ENCODE measurements at places on chromosomes 2 and 18. TPM values are rescaled to one million over a fixed set of nuclear protein-coding genes. Genes with fewer than 3 reads are reported as not detected.
A peak's percentile ranks its signal among the peaks of the same experiment; 100 is the strongest.

DNA sequence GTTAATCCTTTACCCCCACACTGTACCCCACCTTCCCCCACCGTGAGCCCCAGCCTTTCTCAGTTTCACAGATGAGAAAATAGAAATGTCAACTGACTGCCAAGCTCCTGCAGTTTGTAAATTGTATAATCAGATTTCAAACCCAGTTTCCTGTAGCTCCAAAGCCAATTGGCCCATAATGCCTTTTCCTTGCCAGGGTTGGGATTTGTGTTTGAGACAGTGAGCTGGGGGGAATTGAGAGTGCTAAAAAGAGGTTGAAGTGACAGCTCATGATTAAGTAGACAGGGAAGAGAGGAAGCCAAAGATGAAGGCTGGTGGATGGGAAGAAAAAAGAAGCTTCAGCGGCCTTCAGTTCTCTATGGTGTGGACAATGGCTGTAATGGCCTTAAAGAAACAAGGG lies 10.7 kb downstream of the OSBPL6 start:
- no peak for DNase-seq

DNA sequence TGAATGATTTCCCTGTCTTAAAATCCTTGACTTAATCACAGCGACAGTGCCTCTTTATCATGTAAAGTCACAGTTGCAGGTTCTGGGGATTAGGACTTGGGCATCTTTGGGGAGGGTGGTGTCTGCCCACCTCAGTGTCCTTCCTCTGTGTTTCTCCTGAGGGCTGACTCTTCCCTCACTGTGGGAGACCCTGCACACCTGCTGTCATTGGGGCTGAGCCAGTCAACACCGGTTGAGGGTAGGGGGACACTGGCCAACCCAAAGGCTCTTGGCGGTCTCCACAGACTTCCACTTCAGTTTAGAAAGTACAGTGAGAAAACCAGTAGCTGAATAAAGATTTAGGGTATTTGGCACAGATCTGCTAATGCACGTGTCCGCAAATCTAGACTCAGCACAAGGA lies 36.9 kb downstream of the AGAP1 start:
- no peak for DNase-seq

Gene TMEM37
- total RNA-seq: not detected

Gene RAX
- not detected for total RNA-seq

Gene POTEJ
- not detected for total RNA-seq

Gene FRZB
- 0.98 TPM for total RNA-seq

GRCh38 chr2:197369228-197369932 lies 58.8 kb upstream of the ANKRD44 start:
- DNase-seq: peak; percentile 33

DNA sequence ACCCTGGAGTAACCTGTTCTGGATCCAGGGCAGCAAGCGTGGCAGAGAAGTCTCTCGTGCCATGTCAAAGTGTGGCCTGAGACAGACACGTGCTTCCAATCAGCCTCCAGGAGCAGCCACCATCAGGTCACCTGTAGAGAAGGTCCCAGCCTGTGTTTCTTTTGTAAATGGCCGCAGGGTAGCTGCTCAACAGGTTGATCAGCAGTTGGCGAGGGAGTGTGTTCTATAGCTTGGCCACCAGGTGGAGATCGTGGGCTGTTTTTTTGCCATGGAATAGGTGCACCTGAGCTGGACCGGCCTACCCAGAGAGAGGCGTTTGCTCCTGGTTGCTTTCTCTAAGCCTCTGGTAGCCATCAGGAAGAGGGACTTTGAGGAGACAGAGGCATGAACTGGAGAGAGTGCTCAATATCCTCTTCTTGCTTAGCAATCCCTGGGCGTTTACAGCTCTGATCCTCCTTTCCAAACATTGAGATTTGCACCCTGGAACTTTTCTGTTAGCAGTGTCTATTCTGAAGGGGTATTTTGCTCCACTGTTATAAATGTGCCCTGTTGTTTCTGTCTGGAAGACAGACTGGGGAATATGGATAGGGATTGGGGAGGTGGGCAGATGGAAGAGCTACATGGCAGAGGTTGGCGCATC lies 34.2 kb upstream of the EN1 start:
- peak; percentile 28 for DNase-seq

DNA sequence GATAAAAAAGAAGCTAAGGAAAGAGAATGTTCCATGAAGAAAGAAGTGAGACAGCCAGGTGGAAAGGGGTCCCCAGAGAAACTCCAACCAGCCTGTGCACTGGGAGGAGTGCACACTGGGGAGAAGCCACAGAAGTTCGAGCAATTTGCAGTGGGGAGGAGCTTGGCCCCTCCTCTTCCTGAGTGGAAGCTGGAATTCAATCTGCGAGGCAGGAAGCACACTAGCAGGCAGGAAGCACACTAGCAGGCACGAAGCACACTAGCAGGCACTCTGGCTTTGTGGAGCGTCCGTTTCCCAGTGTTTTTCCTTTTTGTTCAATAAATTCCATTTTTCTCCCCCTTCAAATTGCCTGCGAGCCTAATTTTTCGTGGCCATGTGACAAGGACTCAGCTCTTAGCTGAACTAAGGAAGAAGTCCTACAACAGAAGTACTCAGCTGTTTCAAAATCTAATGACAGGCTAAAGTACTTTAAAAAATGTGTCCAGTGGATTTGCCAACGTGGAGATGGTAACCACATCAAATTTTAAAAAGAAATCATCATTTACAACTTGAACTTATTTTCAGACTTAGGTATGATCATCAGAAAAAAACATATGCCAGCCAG lies 21.4 kb upstream of the SPIRE1 start:
- DNase-seq: peak; percentile 63

DNA sequence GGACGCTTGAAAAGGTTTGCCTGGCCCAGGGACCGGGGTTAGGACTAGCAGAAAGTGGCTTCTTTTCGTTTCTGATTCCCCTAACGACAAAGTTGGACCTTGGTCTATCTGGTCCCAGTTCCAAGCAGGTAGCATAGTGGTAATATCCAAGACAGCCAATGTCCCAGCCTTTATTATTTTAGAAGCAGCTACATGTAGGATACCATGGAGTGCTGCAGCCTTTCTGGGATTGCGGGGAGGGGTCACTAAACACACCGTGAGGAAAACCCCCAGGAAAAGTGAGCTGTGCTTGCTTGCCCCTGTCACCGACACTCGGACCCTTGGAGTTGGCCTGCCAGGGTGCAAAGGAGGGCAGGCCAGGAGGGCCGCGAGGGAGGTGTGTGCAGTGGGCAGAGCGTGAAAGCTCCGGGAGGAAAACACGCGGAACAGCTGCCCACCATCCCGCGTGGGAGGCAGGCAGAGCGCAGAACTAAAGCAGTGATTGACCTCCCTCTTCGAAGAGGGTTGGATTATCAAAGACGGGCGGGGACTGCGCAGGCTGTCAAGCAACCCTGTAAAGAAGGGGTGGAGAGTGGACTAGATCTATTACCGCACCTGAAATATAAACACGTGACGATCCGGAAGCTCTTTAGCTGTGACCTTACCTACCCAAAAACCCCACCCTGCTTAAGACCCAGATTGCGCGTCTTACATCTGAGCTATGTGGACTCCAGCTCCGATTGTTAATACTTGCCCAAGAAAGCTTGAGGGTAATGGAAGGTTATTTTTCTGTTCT lies 624 bp upstream of the MAP4K3 start:
- peak; percentile 40 for DNase-seq

DNA sequence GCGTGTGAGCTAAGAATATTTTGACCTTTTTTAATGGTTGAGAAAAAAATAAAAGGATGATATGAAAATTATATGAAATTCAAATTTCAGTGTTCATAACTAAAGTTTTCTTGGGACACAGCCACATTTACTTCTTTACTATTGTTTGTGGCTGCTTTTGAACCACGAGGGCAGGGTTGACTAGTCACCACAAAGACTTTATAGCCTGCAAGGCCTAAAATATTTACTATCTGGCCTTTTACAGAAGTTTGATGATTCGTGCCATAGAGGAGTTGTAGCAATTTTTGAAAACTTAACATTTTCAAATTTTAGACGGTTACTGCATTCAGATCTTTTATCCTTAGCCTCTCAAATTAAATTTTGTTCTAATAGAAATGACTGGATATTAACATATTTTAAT lies 69.9 kb downstream of the LIMS1 start:
- DNase-seq: peak; percentile 57

DNA sequence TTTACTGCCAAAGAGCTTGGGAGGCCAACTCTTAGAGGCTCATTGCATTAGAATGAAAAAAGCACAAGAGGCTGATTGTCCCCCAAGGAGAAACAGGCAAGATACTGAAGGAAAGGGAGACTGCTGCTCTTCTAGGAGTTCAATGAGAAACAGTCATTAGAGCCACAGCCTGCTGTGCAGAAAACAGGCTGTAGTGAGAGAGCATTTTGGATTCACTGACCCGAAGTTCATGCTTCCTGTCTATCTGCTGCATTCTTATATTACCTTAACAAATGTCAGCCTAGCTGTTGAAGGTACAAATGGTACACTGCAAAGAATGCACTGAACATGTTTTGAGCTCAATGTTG lies 423.3 kb downstream of the SETBP1 start:
- DNase-seq: no peak

Gene HOXD11
- total RNA-seq: not detected
